Fibroblast of skin of scalp (primary cell): ENCODE measurements at places on chromosomes 13 and 19.

DNA sequence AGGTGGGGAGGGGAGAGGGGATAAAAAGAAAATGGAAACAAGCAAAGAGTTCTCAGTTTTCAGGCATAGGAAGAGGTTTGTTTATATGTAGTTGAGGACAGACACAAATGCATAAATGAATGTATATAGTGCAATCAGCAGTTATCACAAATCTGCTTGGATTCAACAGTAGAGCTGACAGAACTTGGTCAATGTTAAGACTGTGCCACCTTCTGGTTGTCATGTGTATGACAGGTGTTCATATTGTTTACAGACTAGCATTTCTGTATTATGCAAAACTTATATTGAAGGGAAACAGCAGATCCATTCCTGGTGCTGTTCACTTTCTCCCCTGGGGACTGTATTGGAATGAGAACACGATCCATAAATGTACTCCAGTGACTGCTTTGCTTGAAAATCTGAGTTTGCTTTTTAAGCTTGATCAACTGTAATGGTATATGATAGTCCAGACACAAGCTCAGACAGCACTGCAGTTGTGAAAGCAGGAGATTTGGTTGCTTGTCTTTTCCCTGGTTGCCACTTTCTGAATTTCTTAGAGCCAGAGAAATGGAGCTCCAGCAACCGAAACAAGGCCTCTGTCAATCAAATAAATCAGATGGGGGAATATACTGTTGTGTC lies 319.5 kb upstream of the OBI1 start:
- DNase-seq, result peak; percentile 45

DNA sequence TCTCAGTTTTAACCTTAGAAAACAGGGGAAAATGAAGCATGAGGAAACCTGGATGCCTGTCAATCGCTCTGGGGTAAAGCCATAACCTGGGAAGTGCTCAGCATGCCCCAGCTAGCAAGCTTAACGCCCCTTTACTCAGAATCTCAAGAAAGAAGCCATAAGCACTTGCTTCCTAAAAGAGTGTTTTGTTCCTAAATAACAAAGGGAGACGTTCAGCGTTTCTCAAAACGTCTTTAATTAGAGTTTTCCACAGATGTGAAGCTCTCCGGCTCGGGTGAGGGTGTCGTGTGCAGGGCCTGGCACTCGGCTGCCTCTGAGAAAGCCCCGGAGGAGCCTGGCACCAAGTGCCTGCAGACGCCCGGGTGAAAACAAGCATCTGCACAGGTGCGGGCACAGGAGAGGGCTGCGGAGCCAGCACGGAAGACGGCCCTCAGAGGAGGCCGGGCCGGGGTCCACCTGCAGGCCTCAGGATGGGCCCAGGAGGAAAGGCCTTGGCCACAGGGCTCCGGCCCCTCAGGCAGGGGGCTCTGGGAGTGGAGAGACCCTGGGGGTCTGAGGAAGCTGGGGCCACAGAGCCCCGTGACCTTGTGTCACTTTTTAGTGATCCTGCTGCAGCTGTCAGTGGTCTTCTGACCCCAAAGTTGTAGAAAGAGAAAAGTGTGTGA lies 6.2 kb downstream of the GAS6 start:
- DNase-seq, result no peak

DNA sequence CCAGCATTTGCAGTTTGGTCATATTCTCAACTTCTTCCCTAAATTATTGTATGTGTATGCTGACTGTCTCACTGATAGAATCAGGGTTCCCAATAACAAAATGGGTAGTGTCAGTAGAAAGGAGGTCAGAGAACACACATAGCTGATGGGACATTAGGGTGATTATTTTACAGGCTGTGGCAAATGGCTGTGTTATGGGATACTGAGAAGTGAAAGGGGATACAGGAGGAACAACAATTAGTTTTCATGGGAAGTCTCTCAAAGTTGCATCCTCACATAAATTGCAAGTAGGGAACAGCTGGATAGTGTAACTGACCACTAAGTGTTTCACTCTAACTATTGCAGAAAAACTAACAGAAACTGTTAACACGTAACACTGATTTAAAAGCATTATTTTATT lies 1199.3 kb downstream of the PCDH17 start:
- DNase-seq, result no peak

DNA sequence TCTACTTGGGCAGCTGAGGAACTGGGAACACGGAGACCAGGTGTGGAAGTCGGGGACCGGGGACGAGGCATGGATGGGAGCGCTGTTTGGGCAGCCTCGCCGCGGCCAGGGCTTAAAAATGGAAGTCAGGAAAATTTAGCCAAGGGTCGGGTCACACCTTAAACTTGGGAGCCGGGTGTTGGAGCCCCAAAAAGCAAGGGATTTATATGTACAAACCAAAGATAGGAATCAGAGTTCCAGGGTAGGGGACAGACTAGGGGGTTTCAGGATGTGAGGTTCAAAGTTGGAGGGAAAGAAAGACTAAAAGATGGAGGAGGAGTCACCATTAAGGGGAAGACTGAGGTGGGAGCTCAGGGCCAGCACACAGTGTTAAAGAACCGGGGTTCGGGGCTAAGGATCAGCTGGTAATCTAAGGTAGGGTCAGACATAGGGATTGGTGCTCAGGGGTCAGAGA lies 530 bp downstream of the FOXA3 start:
- DNase-seq, result no peak

GRCh38 chr13:98099627-98100026 lies 43.3 kb upstream of the FARP1 start:
- no peak for DNase-seq

GRCh38 chr13:38685974-38686576 lies 802 bp upstream of the FREM2 start:
- DNase-seq, result peak; percentile 18

- DNase-seq, result no peak
Measured at GRCh38 chr13:45683701-45684100, 18.4 kb upstream of the CBY2 start.

DNA sequence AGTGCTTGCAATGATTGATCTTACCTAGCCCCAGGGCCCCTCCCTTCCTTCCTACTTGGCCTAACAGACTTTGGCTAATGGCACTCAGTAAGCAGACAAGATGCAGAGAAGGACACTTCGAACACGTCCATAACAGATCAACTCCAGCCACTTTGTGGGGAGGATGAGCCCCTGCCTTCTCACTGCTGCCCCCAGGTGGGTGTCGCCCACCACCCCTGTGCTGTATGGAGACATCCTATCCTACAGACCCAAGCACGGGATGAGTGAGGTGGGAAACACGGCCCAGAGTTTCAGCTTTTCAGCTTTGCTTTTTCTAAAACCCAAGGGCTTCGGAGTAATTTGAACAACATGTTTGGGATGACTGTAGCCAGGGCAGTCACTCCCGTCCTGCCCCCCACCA lies 5.5 kb downstream of the SLC7A1 start:
- DNase-seq, result no peak

DNA sequence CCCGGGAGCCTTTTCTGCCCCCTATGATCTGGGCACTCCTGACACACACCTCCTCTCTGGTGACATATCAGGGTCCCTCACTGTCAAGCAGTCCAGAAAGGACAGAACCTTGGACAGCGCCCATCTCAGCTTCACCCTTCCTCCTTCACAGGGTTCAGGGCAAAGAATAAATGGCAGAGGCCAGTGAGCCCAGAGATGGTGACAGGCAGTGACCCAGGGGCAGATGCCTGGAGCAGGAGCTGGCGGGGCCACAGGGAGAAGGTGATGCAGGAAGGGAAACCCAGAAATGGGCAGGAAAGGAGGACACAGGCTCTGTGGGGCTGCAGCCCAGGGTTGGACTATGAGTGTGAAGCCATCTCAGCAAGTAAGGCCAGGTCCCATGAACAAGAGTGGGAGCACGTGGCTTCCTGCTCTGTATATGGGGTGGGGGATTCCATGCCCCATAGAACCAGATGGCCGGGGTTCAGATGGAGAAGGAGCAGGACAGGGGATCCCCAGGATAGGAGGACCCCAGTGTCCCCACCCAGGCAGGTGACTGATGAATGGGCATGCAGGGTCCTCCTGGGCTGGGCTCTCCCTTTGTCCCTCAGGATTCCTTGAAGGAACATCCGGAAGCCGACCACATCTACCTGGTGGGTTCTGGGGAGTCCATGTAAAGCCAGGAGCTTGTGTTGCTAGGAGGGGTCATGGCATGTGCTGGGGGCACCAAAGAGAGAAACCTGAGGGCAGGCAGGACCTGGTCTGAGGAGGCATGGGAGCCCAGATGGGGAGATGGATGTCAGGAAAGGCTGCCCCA lies 8.5 kb upstream of the CEACAM7 start:
- DNase-seq, result peak; percentile 6

GRCh38 chr13:109384491-109385241 lies 401.7 kb downstream of the IRS2 start:
- peak; percentile 94 for DNase-seq

DNA sequence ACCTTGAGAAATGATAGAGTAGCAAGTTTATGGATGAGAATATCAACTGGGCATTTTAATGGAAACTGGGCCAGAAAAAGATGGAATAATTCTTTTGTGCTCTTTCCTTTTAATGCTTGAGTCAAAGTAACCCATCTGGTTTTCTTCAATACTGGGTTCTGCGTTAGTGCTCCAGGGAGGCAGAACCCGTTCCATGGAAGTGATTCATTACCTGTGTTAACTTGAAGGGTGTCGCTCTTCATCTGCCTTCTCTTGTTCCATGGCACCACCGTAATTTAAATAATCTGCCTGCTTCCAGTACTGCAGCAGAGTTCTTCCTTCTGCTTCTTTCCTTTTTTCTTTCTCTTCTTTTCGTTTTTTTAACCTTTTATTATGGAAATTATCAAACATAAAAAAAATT lies 14.7 kb upstream of the USP12 start:
- no peak for DNase-seq

DNA sequence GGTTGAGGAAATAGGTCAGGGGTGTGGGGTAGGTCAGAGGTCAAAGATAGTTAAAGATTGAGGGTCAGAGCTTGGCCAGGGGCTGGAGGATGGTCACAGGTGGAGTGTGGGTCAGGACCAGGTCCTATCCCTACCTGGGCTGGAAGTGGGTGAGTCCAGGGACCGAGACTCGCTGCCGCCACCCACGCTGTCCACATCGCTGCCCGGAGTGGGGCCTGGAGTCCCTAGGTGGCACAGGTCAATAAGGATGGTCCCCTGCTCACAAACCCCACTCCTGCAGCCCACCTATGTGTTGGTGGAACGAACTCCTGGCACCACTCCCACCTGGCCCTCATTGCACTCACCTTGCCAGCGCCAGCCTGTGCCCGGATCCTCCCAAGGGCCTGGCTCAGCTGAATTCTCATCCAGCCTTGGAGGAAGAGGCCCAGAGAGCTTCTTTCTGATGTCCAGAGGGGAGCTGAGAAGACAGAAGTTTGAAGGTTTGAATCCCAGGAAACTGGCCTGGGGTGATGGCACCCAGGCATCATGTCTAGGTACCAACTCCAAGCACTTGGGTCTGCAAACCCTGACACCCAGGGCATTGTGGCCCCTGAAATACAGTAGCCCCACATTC lies 6.8 kb downstream of the GMIP start:
- no peak for DNase-seq

GRCh38 chr19:16019691-16020448 lies 56.4 kb upstream of the TPM4 start:
- DNase-seq, result no peak

DNA sequence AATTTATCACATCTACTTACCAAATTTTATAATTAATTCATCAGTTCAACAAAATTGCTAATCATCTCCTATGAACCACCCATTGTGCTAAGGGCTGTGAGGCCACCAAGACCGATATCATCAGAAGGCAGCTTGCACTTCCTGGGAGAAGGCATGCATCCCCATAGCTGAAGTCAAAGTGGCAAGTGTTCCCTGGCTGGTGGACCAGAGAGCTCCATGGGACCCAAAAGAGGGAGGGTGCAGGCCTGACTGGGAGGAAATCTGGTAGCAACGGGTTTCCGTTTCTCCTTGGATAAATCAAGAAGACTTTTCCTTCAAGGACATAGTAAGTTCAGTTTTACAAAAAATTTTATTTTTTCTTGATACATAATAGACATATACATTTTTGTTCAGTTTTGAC lies 325.2 kb downstream of the FGF9 start:
- no peak for DNase-seq

- no peak for DNase-seq
Measured at GRCh38 chr13:77048681-77049080, 21.7 kb upstream of the FBXL3 start.

DNA sequence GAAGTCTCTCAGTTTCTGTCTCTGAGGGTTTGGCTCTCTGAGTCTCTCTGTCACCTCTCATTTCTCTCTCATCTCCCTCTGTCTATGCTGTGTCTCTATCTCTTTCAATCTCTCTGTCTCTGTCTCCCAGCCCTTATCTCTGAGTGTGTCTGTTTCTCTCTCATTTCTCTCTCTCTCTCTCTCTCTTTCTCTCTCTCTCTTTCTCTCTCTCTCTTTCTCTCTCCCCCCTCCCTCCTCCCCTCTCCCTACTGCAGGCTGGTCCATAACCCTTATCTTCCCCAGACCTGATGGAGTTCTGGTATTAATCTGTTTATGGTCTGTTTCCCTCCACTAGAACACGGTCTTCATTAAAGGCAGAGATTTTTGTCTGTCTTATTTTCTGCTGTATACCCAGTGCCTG lies 1.3 kb upstream of the PVR start:
- no peak for DNase-seq

- DNase-seq, result peak; percentile 54
Measured at GRCh38 chr19:13441810-13442512, 64.3 kb downstream of the CACNA1A start.

GRCh38 chr13:20716951-20717350 lies 13.5 kb downstream of the IL17D start:
- DNase-seq, result no peak

GRCh38 chr19:54191011-54191810 lies at the start of gene TSEN34:
TSEN34 (plus strand) TSS chr19:54191308; CDS start chr19:54191365, 57 bp downstream.
- peak; percentile 82 for DNase-seq

DNA sequence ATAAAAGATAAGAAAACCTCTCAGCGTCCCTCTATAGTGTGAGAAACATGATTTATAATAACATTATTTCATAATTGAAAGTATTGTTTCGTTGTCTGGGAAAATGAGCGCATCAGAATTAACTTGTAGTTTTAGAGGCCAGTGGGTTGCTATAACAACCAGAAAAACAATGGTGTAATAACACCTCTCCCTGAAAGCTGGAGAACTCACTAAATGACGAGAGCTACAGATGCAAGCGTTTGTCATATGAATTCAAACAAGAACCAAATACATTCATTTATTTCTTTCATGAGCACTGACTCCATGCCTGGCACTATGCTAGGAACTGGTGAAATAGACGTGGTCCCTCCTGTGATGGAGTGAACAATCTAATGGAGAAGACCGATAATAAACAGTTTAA lies 16.3 kb downstream of the KBTBD7 start:
- DNase-seq, result no peak

- no peak for DNase-seq
Measured at GRCh38 chr13:35987572-35988513, 143.3 kb downstream of the DCLK1 start.

DNA sequence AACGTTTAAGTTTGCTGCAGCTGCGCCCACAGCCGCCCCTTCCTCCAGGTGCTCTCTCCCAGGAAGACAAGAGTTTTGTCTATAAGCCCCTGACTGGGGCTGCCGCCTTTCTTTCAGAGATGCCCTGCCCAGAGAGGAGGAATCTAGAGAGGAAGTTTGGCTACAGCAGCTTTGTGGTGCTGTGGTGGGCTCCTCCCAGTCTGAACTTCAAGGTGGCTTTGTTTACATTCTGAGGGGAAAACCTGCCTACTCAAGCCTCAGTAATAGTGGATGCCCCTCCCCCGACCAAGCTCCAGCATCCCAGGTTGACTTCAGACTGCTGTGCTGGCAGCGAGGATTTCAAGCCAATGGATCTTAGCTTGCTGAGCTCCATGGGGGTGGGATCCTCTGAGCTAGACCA lies 6.4 kb upstream of the ERICH6B start:
- DNase-seq, result no peak

- DNase-seq, result no peak
Measured at GRCh38 chr19:18828786-18829185, 3.0 kb upstream of the UPF1 start.

GRCh38 chr19:2251106-2252054 lies 2.3 kb downstream of the AMH start:
- DNase-seq, result no peak
